ENCODE measurements at places on chromosomes 12 and 14. TPM values are rescaled to one million over a fixed set of nuclear protein-coding genes. Genes with fewer than 3 reads are reported as not detected.

Gene LUM
- 0.73 TPM for total RNA-seq

Gene PZP
- 0.24 TPM for total RNA-seq

Gene TGM1
- 0.64 TPM for total RNA-seq

Gene CD69
- 32.5 TPM for total RNA-seq

Gene ST8SIA1
- total RNA-seq: 1.0 TPM

Gene WDR20
- 16.6 TPM for total RNA-seq

Gene TSHR
- not detected for total RNA-seq

Gene TSPAN19
- 0.35 TPM for total RNA-seq

Gene TPH2
- total RNA-seq: not detected

Gene CLEC4C
- not detected for total RNA-seq

Gene NKX2-1
- total RNA-seq: not detected

Gene ABCD4
- total RNA-seq: 51.2 TPM

Gene ABCD2
- total RNA-seq: not detected

Gene CIROP
- total RNA-seq: not detected

Gene EFS
- 0.24 TPM for total RNA-seq
